Vagina (tissue), 2 donors: ENCODE measurements at places on chromosomes 3 and 15. TPM values are rescaled to one million over a fixed set of nuclear protein-coding genes. Genes with fewer than 3 reads are reported as not detected.
A peak's percentile ranks its signal among the peaks of the same experiment; 100 is the strongest.

DNA sequence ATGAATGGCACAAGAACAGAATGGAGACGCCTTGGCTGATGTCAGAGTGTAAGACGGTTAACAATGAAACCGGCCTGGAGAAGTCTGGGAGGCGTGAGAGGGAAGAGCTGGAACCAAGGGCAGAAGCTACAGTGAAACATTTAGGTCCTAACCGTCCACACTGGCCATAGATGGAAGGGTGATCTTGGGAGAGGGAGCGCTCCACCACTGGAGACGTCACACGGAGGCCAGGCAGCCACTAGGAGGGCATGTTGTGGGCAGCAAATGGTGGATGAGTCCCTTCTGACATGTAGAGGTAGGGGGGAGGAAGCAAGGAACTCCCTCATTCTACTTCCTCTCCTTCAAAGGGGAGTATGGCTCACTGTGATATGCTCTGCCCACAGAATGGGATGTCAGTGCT is 23.8 kb downstream of the FEM1B start:
- peak; percentile 67 for DNase-seq

- DNase-seq, result no peak
These were observed 72.4 kb upstream of the BBX start for GRCh38 chr3:107450254-107450893.

GRCh38 chr3:166660962-166661361 is 719.1 kb downstream of the ZBBX start:
- DNase-seq, result no peak

DNA sequence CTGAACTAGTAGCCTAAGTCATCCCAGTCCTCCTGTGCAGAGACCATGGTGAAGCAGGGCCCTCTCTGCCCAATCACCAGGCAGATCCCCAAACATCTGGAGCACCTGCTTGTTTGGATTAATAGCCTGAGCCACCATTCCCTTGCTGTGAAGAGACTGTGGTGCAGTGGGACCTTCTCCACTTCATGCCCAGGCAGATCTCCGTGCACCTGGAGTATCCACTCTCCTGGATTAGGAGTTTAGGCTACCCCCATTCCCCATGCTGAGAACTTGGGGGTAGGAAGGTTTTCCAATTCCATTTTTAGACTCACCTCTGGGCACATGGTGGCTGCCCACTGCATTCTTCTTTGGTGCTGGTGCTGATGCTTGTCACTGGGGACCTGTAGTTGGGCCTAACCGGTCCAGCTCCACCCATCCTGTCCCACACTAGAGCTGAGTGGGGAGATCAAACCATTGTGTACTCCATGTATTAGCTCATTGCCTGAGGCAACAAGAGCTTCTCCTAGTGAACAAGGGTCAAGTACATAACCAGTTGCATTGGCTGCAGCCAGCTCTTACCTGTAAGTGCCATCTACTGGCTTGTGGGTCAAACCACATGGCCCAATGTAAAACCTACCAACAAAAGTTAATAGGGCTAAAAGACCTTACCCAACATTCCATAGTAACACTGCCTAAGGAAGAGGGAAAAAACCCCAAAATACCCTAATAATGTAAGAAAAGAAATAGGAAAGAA is 382.5 kb upstream of the CBLB start:
- no peak for DNase-seq

DNA sequence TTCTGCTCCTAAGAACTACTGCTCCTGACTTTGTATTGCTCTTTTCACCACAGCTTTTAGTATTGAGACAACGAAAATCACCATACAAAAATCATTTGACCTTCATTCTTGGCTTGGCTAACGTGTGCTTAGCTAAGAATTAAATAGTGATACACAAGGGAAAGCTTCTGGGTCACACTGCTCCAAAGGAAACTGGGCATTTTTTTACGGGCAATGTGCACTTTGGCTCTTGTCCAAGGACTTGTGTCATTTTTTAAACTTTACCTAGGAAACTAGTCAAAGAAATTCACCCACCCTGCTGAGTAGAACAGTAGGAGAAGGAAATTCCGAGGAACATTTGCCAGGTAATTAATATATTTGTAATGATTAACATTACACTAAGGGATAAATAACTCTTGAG is 19.8 kb downstream of the WDR72 start:
- no peak for DNase-seq

- no peak for DNase-seq
These were observed 49.4 kb upstream of the LCTL start for GRCh38 chr15:66614951-66615760.

GRCh38 chr3:29922992-29923746 is 642.3 kb downstream of the RBMS3 start:
- DNase-seq, result no peak

DNA sequence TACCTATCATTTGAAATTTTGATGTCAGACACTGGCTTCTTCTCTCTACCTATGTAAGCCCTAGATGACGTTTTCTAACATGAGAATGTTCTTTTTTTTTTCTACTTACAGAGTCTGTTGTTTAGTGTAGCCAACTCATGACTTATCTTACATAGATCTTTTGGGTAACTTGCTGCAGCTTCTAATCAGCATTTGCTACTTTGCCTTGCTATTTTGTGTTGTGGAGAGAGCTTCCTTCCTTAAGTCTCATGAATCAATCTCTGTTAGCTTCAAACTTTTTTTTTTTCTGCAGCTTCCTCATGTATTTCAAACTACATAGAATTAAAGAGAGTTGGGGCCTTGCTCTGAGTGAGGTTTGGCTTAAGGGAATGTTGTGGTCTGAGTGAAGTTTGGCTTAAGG is 568.7 kb upstream of the BCHE start:
- no peak for DNase-seq

Gene ARHGEF26
- total RNA-seq, result 29.2 TPM

DNA sequence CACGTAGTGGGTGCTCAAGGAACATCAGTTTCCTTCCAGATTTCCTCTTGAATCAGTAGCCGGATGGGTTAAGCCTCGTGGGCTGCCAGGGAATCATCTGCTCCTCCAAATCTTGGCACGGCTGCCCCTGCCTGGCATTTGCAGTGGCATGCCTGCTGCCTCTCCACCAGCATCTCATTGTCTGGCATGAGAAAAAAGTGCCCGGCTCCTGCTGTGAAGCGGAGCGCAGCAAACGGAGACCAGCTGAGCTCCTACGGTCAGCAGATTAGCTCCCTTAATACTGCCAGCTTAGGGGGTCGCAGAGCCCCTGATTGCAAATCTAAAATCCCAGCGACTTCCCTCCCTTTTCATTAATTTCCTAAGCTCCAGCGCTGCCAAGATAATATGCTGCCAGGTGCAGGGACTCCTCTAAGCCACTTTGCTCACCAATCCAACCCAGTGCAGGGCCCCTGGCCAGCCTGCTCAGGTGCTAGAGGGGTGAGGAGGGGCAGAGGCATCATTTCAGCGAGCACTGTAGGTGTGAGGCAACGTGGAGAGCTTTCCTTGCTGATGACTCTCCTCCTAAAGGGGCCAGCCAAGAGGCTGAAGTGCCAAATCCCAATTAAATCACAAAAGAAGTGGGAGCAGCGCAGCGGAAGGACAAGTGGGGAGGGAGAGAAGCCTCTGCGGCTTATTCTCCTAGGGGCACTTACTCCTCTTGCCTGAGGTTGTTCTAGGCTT is 49.6 kb upstream of the ST8SIA2 start:
- no peak for DNase-seq

DNA sequence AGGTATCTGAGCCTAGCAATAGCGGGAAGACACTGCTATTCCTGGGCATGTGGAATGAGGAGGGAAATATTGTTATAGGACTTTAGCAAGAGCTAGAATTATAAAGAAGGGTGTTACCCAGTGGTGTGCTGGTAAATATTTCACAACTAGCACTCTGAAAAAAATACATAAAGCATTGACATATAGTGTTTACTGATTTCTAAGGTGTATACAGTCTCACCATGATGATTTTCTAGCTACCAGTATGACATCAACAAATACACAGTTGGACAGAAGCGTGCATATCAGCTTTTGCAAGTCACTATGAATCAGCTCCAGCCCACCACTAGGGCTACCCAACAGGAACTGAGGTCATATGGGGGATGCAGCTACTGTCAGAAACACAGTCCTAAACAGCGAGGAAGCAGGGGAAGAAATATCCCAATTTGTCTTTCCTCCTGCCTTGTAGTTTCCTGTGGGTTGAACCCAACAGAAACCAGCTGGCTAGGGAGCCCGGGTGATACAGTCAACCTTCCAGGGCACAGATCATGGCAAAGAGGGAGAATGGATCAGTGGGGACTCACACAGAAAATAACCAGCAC is 39.6 kb downstream of the HGD start:
- DNase-seq, result no peak

Gene MEX3B
- 5.2 TPM for total RNA-seq

DNA sequence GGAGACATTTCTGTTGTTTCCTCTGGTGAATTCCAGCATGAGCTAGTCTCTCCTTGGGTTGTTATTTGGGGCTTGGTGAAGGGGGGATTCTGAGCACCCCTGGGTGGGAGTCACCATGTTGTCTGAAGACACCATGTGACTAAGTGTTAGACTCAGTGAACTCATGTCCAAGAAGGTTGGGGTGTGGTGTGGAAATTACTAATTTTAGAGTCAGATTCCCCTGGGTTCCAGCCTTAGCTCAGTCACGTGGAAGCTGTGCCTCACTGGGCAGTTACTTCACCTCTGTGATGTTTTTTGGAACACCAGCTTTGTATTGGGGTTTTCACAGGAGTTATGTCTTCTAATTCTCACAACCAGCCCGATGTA is 171.5 kb downstream of the RPLP1 start:
- DNase-seq, result no peak

DNA sequence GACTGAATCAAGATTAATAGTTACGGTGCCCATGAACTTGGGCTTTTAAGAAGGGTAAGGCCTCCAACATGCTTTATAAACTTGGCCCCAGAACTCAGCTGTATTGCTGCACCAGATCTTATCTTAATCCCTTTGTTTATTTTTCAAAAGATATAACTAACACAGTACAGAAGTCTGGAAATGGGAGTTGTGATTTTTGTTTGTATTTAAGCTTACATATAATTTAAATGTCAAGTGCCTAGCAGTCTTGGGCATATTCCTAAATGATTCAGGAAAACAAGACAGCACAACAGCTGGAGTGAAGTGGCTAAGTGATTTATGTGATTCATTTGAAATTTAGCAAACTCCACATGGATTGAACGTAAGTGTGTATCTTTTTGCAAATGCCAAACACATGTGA is 56.2 kb downstream of the NBEAL2 start:
- DNase-seq, result no peak

GRCh38 chr3:76866729-76867408 is 173.0 kb upstream of the ROBO2 start:
- DNase-seq, result no peak

Gene COL8A1
- total RNA-seq, result 23.1 TPM

Gene SERINC4
- total RNA-seq, result not detected

DNA sequence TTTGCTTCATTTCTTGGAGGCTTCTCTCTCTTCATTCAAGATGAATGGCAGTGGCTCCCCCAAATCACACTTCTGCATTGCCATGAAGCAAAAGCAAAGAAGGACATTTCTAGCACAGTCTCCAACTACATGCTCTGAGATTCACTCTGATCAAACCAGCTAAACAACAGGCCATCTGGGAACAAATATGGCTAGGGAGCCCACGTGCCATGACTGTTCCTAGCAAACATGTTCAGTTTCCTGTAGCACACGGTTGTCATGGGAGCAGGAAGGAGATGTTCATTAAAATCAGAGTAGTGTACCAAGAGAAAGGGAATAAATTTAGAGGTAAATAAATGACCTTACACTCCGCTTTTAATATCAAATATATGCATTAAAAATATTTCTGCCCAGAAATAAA is 327.3 kb downstream of the GBE1 start:
- DNase-seq, result no peak

Gene SLC28A1
- not detected for total RNA-seq

DNA sequence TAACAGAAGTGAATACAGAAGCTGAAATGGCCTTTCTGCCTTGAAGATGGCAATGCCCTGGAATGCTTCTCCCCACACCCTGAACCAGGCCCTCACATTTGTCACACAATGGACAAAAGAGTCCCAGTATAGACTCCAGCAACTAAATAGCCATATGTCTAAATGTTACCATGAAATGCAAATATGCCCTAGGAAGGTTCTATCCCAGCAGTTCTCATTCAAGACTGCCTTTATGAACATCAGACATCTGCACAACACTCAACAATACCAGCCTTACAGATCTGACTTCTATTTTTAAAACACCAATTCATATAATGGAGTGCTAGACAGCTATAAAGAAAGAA is 7.9 kb downstream of the ITGB5 start:
- no peak for DNase-seq

DNA sequence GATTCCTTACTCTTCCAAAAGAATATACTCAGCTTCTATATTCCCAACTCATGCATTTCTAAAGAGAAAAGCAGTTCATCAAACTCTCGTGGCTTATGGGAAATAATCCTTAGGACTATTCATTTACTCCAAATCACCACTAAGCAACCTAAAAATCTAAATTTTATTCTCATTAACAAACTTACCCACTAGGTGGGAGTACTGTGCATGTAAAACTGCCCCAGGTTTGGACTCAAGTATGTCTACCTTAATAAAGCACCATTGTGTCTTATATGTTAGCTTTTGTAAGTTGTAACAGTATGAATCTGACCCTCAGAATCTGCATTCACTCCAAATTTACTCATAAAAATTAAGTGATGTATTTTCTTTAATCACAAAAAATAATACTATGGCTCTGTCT is 25.3 kb downstream of the RAD18 start:
- DNase-seq, result no peak

DNA sequence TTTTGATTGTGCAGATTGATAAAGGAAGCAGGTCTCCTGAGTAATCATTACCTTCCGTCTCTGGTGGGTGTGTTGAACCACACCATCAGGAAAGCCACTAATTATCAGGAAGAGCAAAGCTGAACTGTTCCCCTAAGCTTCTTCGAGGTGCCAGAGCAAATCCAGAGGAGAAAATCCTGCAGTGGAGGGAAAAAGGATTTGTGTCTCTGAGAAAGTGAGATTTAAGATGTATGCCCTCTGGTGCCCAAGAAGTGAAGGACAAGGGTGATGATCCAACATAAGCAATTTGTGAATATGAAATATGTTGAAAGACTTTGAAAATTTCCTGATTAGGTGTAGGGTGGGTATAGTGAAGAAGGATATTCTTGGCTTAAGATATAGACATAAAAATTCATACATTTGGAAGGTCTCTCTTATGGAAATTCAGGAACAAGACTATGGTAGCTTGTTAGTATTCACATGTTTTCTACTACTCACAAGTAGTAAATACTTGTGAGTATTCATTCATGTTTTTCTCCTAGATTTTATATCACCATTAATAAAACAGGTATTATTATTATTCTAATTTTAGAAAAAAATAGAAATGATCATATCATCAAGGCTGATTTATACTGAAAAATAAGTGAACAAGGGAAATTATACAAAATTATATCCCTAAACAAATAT is 34.8 kb downstream of the COMMD2 start:
- no peak for DNase-seq

DNA sequence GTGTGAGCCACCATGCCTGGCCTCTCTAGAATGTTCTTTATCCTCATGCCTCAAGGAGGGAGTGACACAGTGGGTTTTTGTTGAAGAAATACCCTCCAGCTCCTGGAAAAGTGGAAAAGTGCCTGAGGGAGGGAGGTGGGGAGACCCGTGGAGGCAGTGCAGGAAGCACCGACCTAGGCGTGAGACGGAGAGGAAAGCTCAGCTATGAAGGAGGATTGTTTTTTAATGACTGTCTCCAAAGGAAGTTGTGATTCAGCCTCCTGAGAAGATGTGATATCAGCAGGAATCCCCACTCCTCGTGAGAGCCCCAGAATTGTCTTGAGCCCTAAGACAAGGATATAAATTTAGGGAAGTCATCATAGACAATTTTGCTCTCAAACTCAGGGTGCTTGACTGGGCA is 21.7 kb downstream of the RPLP1 start:
- DNase-seq, result no peak
